ENCODE measurements at places on chromosomes 5 and 9. TPM values are rescaled to one million over a fixed set of nuclear protein-coding genes. Genes with fewer than 3 reads are reported as not detected.

DNA sequence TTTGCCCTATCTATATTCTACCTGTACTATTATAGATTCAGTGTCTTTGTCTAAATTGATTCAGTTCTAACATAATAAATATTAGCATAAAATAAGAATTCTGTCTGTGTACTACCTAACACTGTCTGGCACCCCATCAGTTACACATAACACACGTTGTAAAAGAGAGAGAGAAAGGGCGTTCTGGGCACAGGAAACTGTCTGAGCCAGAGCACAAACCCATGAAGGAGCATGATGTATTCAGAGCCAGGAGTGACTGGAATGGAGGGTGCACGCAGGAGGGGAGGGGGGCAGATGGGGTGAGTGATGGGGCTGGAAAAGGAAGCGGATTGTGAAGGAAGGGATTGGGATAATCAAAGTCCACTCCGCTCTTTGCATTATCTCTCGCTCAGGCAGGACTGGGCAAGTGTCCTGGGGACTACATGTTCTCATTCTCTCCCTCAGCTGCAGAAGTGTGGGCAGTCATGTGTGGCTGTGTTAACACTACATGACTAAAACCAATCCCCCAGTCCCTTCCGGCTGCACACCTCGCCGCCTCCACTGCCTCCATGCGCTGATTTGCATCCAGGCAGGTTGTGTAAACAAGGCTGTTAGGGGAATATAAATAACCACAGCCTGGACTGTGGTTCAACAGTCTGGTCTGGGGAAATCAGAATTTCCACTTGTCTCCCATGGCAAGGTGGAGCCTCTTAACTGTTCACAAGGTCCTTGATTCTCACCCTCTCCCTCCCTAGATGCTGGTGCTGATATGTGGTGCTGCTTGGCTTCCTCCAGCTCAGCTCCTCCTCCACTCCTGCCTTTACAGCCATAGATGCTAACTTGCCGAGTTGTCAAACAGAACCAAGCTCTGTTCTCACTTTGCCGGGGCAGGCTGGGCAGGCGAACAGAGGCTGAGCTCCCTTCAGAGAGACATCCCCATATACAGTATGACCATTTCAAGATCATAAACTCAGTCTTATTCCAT lies 367.5 kb upstream of the BRINP1 start:
- H3K4me1 ChIP-seq, result no peaks in the 10 kb centered on the region
- no peak for DNase-seq
- H3K4me3 ChIP-seq, result no peak overlapping the region
- H3K36me3 ChIP-seq, result no peaks in the 10 kb centered on the region
- no peak overlapping the region for H3K27ac ChIP-seq

DNA sequence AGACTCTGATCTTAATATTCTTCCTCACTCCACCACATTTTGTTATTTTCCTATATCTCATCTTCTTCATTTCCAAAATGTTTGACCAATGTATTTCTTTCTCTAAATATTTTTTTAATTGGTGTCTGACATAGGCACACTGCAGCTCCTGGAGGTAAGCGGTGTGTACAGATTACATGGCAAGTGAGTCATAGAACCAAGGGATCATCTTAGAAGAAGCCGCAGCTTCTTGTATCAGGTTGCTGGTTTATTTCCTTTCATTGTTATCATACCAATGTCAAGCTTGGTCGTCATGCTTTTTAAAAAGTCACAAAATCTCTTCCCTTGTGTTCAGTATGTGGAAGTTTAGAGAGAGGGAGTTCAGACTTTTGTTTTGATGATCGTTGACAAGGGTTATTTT lies 526.1 kb upstream of the CDH18 start:
- no peak overlapping the region for H3K27ac ChIP-seq
- no peaks in the 10 kb centered on the region for H3K27me3 ChIP-seq
- H3K4me3 ChIP-seq, result no peak overlapping the region
- H3K4me1 ChIP-seq, result no peaks in the 10 kb centered on the region

The GRM6 gene
- not detected for total RNA-seq

The GHR gene
- 1.8 TPM for total RNA-seq

The POLR3G gene
- total RNA-seq, result 13.7 TPM

The C9orf153 gene
- total RNA-seq, result not detected
